NCI-H1092 treated with DMSO at 0.1 percent for 48 hours (cell line): ENCODE measurements at places on chromosomes 4 and X.

GRCh38 chr4:26787461-26788340, 72.9 kb upstream of the STIM2 start:
- peak; percentile 44 for DNase-seq

GRCh38 chr4:4613641-4614286, 71.9 kb upstream of the STX18 start:
- DNase-seq, result no peak

DNA sequence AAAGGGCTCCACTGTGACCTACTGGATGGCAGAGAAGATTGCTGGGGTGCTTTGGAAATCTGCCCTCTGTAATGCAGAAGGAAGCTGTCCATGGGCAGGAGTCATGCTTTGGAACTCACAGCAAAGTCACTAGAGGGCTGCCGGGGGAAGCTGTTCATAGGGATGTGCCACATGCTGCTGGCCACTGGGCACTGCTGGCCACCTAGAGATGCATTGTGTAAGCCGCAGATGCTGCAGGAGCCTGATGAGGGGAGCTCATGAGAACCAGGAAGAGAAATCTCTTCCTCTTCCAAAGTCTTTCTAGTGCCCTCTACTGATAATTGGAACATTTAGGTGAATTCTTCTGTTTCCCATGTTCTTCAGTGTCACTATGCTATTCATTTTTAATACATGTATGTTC, 31.2 kb upstream of the UXT start:
- DNase-seq, result no peak

- DNase-seq, result no peak
Observed at GRCh38 chr4:1061760-1062159, 50.3 kb downstream of the FGFRL1 start.

DNA sequence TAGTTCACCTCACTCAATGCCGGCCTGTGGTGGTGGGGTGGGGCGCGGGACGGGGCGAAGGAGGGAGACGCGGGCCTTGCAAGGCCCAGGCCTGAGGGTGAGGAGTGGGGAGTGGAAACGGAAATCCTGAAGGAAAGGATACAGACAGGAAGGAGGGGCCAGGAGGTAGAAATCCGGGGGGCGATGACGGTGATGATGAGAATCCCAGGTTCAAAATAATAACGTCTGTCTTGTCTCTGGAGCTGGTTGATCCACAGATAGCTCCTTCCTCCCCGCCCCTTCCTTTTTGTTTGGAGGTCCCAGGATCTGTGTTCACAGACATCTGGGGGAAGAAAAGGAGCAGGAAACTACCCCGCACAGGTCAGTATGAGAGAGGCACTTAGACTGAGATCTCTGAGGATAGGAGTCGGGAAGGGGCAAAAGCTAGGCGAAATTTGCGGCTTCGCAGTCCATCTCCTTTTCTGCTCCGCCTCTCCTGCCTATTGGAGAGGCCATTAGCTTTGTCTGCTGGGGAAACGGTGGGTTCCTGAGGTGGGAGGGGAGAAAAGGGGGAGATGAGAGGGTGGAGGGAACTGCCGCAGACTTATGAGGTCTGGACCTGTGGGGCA, 746 bp downstream of the TCEAL7 start:
- no peak for DNase-seq

- no peak for DNase-seq
Observed at GRCh38 chr4:3853388-3854035, 87.3 kb downstream of the ADRA2C start.

DNA sequence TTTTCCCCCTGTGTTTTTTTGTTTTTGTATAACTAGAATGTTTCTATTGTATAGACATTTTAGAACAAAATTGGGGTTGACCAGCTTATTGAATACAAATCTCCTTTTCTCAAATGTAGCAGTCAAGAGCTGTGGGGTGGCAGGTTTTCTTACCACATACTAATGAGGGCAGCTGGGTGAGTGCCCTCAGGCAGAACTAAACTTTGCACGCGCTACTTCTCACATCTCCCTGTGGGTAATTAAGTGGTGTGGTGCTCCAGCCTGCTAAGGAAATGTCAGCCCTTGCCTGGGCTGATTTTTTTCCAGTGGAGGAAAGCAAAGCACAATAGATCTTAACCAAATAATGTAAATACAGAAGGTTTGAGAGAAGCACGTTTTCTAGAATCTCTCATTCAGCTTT, 717.6 kb upstream of the TENM3 start:
- DNase-seq, result peak; percentile 44

DNA sequence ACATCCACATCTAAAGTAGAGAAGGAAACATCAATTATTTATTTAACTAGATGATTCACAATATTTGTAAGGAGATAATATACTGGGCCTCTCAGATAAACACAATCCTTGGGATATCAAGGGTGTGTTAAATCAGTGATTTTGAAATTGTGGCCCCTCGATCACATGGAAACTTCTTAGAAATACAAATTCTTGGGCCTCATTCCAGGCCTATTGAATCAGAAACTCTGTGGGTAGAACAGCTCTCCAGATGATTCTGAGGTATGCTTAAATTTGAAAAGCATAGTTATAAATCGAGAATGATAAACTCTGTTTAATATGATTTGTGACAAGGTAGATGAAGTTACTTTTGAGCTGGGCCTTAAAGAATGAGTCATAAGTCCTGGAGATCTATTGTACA, 64.3 kb upstream of the GPR174 start:
- DNase-seq, result no peak

GRCh38 chr4:77193046-77193445, 36.0 kb downstream of the CCNG2 start:
- DNase-seq, result no peak

DNA sequence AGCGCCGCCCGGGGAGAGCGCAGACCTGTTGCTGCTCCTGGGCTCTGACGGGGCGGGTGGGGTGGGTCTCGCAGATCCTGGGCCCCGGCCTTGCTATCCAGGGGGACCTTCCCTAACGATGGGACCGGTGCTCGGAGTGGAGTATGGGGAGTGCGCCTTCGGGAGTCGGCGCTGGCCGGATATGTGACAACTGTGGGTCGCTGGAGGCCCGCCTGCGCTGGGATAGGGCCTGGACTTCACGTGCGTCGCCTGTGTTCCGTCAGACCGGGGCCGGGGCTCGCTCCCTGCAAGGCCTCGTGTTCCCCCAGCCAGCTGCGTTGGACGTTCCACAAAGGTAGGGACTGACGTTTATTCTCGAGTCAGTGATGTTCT, 1.3 kb downstream of the TBL1X start:
- peak; percentile 38 for DNase-seq

- DNase-seq, result no peak
Observed at GRCh38 chrX:19886375-19886774, 1.0 kb downstream of the SH3KBP1 start.

GRCh38 chr4:90375081-90375480, 247.9 kb downstream of the CCSER1 start:
- no peak for DNase-seq

DNA sequence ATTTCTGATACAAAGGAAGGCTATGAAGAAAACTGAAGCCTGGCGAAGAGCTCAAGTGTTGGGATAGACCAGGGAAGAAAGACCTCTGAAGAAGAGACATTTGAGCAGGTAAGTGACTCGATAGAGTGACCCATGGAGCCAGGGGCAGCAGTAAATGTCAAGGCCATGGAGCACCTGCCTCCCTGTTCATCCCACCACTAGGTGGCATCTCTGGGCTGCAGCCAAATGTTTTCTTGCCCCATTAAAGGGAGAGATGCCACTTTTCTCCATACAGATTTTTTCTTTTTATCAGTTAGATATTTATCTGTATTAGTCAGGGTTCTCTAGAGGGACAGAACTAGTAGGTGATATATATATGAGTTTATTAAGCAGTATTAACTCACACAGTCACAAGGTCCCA, 4.9 kb upstream of the ZNF81 start:
- DNase-seq, result peak; percentile 36

GRCh38 chrX:115968436-115969252, 201.9 kb upstream of the AGTR2 start:
- peak; percentile 62 for DNase-seq

GRCh38 chrX:66221856-66222255, 57.8 kb downstream of the HEPH start:
- no peak for DNase-seq
